CD4-positive, alpha-beta T cell treated with Interleukin-15 for 4 hours (primary cell): ENCODE measurements at places on chromosomes 6 and 20.
A peak's percentile ranks its signal among the peaks of the same experiment; 100 is the strongest.

DNA sequence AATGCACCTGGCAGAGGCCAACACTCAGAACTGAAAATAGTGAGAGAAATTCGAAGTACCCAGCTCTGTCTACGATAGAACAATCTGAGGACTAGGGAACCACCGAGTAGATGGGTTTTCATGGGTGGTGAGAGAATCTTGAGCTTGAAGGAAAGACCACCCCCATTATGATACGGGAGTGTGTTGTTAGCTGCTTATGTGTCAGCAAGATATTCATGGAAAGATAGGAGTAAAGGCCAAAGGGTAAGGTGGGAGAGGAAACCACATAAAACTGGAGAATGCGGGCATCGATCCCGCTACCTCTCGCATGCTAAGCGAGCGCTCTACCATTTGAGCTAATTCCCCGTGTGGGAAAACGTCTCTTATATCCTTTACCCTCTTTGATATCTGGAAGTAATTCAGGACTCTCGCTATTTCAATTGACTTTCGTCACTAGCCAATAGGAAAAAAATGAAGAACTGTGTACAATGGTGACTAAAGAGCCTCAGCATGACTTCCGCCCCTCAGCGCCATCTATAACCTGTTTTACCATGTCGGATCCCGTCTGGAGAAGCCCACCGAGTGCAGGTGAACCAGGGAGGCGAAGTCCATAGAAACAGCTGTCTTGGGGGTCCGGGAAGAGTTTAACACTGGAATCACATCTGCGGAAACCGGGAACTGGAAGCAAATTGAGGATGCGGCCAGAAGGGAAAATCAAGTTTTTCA lies 25.0 kb upstream of the ABT1 start:
- peak; percentile 60 for DNase-seq

DNA sequence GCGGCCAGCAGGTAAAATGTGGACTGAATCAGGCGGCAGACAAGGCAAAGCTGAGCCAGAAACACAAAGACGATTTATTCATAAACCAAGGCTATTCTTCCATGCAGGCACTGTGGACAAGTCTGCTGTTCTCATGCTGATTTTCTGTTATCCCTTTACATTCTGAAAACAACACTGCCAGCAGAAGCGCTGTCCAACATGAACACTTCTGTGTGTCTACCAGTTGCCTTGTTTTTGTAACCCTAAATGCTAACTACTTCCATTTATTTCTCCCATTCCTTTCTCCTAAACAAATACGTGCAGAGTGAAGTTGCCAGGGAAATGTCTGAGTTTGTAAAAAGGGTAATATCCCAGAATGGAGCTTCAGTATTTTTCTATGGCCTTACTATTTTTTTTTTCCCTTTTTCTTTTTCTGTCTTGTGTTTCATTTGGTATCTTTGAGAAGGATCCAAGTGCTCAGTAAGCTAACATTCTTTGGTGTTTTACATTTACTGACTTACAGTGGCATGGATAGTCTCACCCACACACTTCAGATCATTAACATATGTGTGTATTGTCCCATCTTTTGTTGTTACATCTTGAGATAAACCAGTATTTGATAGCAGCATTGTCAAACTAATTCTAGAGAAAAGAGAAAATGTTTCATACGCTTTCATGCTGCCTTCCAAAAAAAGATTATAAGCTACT lies 1308.9 kb upstream of the MAP3K7 start:
- DNase-seq, result no peak

- no peak for DNase-seq
Measured at GRCh38 chr6:146292506-146292905, 251.1 kb upstream of the RAB32 start.

DNA sequence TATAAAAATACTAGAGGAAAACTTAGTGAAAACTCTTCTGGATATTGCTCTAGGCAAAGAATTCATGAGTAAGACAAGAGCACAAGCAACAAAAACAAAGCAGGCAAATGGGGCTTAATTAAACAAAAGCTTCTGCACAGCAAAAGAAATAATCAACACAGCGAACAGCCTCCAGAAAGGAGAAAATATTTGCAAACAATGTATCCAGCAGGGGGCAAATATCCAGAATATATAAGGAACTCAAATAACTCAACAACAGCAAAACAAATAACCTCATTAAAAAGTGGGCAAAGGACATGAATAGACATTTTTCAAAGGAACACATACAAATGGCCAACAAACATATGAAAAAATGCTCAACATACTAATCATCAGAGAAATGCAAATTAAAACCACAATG lies 17.1 kb upstream of the HECA start:
- DNase-seq, result no peak

- no peak for DNase-seq
Measured at GRCh38 chr20:12433724-12434123, 516.0 kb downstream of the BTBD3 start.

DNA sequence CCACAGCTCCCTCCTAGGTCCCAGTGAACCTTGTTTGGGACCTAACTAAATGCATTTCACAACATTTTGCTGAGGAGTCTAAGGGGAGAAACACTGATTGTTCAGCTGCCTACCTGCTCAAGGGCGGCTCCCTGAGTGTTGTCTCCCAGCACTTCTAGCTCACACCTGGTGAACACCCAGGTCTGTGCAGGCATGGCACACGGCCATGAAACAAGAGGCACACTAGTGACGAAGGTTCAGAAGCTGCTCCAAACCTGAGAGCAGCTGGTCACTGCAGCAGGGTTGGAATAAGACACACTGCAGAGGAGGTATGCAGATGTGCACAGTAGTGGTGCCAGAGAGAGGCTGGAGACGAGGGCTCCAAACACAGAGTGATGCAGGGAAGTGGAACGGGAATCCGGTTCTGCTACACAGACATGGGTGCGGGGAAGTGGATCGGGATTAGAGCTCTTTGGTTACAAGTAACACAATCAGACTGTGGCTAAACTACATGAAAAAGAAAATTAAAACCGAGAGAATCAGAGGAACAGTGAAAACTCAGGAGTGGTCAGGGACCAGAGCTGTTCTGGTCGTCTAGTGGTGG lies 486.1 kb upstream of the CDH4 start:
- no peak for DNase-seq

DNA sequence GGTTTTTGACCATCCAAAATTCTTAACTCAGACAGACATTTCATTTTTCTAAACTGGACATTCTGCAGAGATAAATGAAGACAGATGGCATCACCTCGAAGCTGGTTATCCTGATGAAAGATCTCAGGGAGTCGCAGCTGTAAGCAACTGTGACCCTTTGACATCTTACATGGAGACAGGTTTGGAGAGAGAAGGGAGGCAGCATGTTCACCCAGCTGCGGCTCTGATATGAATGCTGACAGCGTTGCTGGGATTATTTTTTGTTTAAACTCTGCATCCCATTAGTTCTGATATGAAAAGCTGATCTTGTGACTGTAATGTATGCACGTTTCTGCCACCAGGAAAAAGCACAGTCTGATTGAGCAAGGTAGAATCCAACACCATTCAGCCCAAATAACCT lies 89.4 kb downstream of the C6orf118 start:
- DNase-seq, result no peak

DNA sequence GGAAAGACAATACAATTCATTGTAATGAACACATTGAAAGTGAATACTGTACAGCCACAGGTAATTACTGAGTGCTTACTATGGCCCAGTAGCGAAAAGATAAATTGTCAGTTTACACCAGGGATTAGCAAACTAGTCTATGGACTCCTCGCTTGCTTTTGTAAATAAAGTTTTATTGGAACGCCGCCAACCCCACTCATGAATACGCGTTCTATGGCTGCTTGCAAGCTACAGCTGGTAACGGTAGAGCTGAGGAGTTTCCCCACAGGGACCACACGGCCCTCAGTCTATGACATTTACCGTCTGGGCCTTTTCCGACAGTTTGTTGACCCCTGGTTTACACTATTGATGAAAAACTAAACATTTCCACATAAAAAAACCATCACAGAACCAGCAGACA lies 24.2 kb downstream of the LAMA5 start:
- DNase-seq, result no peak

- DNase-seq, result no peak
Measured at GRCh38 chr6:87897663-87898062, 150.0 kb upstream of the SPACA1 start.

DNA sequence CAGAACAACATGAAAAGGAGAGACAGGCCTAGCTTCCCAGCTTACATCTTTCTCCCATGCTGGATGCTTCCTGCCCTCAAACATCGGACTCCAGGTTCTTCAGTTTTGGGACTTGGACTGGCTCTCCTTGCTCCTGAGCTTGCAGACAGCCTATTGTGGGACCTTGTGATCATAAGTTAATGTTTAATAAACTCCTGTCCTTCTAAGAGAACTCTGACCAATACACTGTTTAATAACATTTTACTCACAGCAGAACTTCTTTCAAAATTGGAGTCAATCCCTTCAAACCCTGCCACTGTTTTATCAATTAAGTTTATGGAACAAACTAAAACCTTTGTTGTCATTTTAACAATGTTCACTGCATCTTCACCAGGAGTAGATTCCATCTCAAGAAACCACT lies 111.4 kb downstream of the PREP start:
- no peak for DNase-seq

DNA sequence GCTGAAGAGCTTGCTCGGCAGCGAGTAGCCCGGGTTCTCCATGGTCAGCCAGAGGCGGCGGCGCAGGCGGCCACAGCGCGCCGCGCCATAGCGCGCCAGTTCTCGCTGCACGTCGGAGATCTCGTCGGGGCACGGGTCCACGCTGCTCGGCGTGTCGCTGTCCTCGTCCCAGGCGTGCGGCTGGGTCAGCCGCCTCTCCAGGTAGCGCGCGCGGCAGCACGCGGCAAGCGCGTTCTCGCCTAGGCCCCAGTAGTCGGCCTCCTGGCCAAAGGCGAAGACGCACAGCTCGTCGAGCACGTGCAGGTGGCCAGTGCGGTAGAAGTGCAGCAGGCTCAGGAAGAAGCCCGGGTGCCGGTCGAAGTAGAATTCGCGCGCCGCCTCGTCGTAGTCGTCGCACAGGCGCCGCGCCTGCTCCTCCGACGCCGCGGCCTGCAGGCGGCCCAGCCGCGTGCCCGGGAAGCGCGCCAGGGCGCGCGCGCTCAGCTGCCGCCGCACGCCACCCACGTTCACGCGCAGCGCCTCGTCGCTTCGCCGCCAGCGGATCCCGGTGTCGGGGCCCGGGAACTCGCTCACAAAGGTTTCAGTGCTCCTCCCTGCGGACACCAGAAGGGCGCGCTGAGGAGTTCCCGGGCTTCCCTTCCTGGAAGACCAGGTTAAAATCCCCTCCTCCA lies 2.7 kb downstream of the KCNS1 start:
- no peak for DNase-seq

DNA sequence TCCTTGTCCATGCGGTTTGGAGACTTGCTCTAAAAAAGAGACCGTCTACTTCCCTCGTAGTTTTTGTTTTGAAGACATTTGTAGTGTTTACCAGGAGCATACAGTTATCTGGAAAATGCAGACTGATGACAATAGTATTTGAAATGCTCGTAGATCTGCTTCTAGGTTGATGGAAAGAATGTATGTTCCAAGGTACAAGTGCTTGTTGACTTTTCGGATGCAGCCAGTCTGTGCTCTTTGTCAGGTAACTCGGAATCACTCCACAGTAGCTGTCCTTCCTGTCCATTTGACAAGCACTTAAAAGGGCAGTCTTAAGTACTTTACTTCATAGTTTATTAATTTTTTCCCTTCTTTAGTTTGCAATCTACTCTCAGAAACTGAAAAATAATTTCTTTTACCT lies 194.8 kb downstream of the ESR1 start:
- no peak for DNase-seq

DNA sequence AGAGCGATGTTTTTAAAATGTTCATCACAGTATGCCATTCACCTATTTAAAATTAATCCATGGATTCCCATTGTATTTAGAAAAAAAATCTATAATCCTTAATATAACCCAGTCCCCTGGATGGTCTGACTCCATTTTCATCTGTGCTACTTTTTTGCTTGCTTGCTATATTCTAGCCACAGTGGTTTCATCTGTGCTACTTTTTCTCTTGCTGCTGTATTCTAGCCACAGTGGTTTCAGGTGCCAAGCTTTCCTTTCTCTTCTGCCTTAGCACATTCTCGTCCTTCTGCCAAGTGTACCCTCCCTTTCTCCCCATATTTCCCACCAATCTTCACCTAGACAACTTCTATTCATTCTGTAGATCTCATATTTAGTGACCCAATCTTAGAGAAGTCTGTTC lies 33.3 kb upstream of the SOX4 start:
- no peak for DNase-seq

GRCh38 chr6:134363323-134364039 lies 45.6 kb upstream of the SGK1 start:
- DNase-seq, result no peak

GRCh38 chr20:63458170-63459069 lies 14.0 kb downstream of the KCNQ2 start:
- no peak for DNase-seq

- no peak for DNase-seq
Measured at GRCh38 chr20:23776067-23776771, 25.5 kb upstream of the CST1 start.

DNA sequence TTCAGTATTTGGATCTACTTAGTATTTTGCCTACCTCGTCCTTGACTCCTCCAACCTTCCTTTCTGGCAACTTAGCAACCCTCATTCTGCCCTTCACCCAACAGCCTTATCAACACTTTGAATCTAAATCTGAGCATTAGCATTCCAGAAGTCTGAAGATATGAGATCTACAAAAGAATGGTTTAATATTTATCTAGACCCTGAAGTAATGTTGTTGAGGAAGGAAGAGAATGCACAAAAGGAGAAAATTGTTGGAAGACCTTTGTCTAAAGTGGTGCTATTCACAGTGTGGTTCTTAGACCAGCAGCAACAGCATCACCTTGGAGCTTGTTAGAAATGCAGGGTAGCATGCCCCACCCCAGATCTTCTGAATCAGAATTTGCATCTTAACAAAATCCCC lies 198.2 kb upstream of the PLCB4 start:
- no peak for DNase-seq

DNA sequence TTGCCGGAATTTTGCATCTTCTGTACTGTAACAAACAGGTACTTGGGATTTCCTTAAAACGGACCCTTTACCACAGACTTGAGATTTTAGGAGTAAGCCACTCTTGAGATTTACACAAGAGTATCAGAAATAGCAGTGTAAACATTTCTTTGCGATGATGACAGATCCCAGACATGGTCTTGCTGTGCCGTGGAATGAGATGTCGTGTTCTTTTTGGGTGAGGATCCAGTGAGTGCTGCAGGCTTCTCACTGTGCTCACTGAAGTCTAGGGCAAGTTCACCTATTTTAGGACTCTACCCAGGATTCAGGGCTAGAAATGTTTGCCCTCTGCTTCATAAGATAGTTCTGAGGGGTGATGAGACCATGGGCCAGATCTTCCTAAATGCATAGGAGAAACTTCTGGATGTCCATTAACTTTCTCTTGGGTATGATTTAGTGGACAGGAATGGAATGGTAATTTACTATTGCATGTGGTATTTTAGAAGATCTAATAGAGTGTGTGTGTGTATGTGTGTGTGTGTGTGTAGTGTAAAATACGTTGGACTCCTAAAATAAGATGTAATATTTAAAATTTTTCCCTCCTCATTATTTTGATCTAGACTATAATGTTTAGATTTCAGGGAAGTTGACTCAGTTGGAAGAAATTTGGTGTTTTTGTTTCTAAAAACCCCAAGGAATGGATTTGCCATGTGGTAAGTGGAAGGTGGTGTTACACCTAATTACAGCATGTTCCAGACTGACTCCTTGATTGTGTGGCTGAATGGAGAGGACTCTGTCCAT lies 8.5 kb downstream of the LRRC1 start:
- no peak for DNase-seq

GRCh38 chr6:113102761-113103160 lies 754.4 kb upstream of the MARCKS start:
- DNase-seq, result no peak
